Right ventricle myocardium inferior (tissue), 1 donor: ENCODE measurements at places on chromosomes 11 and 22. TPM values are rescaled to one million over a fixed set of nuclear protein-coding genes. Genes with fewer than 3 reads are reported as not detected.

ZNF280B gene
- 0.49 TPM for total RNA-seq

ANO1 gene
- 6.7 TPM for total RNA-seq

DNA sequence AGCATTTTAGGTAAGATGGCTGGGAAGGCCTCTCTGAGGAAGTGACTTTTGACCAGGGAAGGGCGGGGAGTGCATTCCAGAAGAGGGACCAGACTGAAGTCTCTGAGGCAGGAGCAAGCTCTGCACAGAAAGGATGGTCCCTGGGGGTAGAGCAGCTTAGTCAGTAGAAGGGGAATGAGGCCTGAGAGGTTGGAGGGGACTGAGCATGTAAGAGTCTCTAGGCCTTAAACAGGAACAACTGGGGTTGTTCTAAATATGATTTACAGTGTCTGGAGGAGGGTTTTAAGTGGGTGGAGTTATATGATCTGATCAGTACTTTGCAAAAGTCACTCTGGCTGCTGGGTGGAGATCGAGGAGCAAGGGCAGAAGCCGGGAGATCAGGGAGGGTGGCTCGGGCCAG lies 31.7 kb upstream of the TEF start:
- no peak for DNase-seq

KCNE3 gene
- 2.9 TPM for total RNA-seq

FXYD6 gene
- total RNA-seq: 41.2 TPM

DNA sequence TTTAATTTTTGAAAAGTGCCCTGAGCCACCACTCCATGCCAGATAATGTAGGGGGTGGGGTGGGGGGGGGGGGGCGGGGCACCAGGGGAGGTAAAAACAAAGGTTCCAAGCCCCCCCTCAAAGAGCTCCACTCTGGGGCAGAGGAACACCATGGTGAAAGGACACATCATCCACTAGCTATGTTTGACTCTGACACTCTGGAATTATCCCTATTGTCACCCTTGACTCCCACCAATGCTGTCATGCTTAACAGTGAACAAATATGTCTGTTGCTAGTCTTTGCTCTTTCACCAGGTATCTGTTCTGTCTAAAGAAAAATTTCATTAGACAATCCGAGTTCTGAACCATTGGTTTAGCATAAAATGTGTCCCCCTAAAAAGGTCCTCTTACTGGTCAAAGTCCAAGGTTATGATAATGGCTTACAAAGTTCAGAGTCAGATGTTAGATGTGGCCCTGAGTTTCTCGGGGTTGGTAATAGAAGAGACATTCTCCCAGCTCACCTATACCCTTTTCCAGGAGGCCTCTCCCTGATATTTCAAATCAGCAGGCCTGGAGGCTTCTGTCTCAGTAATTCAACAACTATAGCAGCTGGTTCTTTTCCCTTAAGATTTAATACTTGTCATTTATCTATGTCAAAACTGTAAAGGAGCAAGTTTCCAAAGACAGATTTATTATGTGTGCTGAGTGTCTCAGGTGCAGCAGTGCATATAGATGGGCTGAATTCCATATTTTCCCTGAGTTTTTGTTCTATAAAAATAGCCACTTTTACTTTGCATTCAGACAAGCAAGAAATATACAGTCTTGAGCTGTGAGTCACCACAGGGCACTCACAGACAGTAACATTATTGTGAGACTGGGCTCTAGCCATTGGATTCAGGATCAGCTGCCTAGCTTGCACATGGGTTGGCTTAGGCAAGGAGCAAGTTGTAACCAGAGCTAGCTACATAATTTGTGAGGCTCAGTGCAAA lies 174.1 kb downstream of the CSNK2A3 start:
- DNase-seq: no peak

APLNR gene
- total RNA-seq: 18.4 TPM

GRCh38 chr11:122100037-122100755 lies 15.8 kb downstream of the BLID start:
- peak; percentile 72 for DNase-seq

DNA sequence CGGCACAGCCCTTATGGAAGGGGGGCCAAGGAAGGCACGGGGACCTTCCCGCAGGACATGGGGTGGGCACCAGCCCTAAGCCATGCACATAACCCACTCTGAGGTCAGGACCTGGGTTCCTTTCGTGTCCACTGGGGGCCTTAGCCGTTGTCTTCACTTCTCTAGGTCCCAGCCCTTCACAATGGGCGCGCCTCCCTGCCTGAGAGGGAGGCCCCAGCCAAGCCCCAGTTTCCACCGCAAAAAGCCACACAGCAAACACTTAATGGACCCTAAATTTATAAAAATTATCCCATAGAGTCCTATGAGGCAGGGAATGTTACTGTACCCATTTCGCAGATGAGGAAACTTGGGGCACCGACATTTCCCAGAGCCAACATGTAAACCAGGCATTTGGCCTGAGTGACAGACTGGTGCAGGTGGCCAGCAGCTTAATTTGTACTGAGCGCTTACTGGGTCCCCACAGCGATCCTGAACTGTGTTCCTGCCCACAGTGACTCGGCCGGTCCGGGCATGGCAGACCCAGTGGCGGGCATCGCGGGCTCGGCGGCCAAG lies 1.2 kb downstream of the GAS2L1 start:
- no peak for DNase-seq

DNA sequence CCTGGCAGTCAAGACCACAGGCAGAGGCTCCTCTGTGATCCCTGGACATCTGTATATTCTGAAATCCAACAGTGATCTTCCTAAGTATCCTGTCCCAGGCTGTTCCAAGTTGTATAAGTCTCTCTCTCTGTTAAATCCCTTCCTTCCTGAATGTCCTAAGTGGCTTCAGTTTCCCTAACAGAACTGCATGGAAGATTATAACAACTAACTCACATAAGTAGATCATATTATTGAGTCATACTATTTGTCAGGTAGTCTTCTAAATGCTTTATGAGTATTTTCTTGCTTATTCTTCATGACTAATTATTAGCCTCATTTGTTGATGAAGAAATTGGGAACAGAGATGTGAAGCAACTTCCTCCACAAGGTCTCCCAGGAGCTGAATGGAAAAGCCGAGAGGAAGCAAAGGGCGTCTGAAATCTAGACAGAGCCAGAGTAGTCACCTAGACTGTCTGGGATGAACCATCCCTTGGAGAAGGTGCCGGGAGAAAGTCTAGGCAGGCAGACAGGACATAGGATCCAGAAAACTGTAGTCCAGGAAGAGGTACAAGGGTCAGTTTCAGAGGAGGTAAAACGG lies 93.2 kb upstream of the FAT3 start:
- DNase-seq: no peak

DNA sequence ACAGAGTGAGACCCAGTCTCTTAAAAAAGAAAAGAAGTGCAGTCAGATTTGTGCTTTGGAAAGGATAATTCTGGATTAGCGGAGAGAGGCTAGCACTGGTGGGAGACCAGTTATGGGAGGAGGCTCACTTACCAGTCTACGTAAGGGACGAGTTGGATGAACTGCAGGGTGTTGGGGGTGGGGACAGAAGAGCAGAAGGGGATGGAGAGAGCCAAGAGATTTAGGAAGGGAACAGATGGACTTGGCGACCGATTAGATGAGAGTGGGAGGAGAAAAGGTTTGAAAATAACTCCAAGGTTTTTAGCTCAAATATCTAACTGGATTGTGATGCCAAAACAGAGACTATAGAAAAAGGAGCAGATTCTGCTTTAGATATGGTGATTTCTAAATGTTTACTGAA lies 81.4 kb downstream of the SFI1 start:
- DNase-seq: no peak

DNA sequence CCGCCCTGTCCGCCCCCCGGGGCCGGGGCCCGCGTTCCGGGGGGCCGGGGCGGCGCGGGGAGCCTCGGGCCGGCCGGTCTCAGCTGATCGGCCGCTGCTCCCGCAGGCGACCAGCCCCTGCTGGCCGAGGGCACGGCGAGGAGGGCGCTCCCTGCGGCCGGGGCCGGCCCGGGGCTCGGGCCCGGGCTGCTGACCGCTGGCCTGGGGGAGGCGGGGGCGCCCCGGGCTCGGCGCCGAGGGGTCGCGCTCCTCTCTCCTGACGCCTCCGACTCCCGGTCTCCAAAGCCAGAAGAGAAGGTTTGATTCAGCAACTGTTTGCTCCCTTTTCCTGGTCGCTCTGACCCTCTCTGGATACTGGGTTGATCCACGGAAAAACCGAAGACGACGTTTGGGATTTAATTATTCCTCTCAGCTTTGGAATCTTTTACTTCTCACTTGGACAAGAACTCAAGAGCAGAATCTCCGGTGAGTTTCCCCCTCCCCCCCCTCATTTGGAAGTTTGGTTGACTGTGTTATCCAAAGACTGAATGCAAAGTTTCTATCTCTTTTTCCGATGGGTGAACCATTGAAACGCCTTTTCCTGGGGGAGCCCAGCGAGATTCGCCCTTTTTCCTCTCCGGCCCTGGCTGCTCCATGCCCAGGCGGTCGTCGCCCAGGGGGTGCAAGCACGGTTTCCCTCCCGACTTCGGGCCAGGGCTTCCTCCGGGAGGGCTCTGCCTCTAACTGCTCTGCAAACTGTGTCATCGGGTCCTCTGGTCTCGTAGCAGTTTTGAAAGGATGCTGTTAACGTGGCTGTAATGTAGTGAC lies 725 bp downstream of the KDM2A start:
- DNase-seq: no peak

- DNase-seq: no peak
Measured at GRCh38 chr11:65539744-65540289, 14.9 kb downstream of the SCYL1 start.

DNA sequence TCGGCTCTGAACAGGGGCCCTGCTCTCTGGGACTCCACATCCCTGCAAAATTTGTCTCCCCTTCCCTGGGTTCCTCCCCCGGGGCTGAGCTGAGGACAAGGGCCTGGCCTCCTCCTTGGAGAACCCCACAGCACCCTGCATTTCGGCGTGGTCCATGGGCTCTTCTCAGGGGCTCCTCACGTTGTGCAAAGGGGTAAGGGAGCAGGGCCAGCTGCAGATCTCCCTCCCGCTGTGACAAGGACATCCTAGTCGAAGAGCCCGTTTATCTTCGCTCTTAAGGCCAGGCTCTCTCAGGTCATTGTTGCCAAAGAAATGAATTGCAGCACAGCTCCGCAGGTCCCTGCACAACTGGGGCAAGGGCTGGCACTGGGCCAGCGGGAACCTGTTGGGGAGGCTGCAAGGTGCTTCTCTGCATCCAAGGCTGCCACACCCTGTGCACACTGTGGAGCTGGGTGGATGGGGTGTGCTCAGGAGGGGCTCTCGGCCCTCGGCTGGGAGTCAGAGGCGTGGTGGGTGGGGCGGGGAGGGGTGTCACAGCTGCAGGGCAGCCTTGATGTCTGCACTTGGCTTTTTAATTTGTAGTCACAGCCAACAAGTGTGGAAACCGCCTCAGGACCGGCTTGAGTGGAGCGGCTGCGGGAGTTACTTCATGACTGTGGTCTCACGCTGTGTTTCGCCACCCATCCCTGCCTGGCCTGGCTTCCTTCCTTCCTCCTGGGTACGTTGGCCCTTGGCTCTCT lies 26.6 kb upstream of the SEPTIN5 start:
- peak; percentile 83 for DNase-seq

SLC35F2 gene
- total RNA-seq: 0.46 TPM

SYNGR1 gene
- 40.5 TPM for total RNA-seq

TNNT3 gene
- total RNA-seq: 36.3 TPM

- DNase-seq: no peak
Measured at GRCh38 chr11:5367448-5368074, 16.1 kb upstream of the OR51M1 start.

GRCh38 chr11:86510674-86511073 lies 136.0 kb downstream of the CCDC81 start:
- DNase-seq: no peak

KDM4E gene
- total RNA-seq: not detected

GRCh38 chr11:109422870-109423465 lies 978 bp downstream of the C11orf87 start:
- no peak for DNase-seq

DNA sequence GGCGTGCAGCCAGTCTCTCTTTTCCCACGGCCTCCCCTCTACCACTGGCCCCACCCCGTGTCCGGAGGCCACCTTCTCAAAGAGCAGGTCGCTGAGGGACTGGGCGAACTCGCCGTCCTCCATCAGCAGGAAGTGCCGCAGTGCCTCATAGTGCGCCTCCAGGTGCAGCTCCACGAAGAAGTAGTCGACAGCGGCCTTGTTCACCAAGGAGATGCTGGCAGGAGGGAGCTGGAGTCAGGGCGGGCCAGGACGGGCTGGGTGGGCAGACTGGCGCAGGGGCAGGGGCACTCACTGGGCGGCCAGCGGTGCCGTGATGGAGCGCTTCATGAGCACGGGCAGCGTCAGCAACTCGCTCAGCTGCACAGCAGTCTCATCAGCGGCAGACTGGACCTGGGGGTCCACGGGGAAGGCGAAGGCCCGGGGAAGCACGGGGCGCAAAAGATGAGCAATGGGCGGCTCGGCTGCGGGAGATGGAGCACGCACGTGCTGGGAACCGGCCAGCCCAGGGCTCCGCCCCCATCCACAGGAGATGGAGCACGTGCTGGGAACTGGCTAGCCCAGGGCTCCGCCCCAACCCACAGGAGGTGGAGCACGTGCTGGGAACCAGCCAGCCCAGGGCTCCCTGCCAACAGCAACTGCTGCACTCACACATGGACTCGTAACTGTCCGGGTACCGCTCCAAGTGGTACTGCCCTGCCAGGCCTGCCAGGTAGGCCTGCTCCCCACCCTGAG lies 18.4 kb downstream of the SELENOO start:
- DNase-seq: peak; percentile 90

- DNase-seq: no peak
Measured at GRCh38 chr22:33811686-33812085, 108.6 kb downstream of the LARGE1 start.

- DNase-seq: peak; percentile 94
Measured at GRCh38 chr11:9384535-9385326, at the start of gene IPO7. Gene IPO7 (plus strand): TSS chr11:9384652. CDS start chr11:9384764, 112 bp downstream.
